ENCODE measurements at places on chromosomes 5 and 9.

- no peak for DNase-seq
These were observed 50.3 kb downstream of the MOCS2 start for GRCh38 chr5:53059281-53059680.

- no peak for DNase-seq
These were observed 24.0 kb downstream of the HSD17B4 start for GRCh38 chr5:119476341-119476740.

DNA sequence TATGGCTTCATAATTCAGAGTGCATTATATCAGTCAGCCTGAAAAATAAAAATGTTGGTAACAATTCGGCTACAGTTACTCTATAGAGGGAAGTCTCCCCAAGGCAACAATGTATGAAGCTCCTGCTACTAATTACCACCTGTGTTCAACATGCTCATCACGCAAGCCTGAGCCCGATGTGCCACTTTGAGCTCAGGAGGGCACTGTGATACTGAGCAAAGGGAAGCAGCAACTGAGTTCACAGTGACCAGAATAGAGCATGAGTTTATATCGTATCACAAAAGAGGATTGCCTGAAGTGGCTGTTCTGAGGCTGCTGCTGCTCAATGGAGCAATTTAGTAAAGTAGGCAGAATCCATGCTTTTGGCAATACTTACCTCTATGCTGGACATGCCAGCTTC is 202.0 kb upstream of the HAPLN1 start:
- no peak for DNase-seq

DNA sequence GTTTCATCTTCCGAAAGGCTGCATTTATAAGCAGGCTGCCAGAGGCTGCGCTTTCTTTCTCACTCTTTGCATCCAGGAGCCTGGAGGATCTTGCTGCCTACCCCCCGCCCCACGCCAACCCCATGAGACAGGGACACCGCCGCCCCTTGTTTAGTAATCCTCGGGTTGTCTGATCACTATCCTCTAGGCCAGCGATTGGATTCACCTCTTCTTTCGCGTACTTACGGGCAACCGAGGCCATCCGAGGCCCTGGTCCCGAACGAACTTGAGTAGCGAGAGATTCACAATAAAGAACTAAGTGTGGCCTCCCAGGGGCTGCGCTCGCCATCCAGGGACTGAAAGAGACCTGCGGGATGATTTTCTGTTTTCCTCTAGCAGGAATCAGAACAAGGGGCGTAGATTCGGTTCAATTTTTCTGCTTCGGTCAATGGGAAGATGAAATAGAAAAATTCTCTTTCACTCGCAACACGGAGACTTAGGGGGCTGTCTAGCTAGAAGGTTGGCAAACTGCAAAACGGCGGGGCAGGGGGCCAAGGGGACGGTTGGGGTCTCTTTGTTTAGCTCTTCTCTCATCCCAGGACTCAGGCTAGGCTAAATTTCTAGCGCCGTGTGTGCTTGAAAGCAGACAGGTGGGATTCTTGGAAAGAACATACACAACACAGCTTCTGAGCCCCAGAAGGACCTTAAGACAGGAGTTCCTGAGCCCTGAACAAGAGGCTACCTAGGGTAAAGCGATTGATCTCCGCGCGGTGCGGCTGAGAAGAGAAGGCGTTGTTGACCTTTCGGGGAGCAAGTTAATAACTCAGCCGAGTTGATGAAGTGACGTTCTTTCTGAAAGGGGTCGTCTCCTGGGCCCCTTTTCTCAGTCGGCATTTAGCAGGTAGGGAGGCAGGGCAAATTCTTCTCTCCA is 5.8 kb upstream of the ISL1 start:
- DNase-seq = no peak

- no peak for DNase-seq
These were observed 110.4 kb upstream of the LIFR start for GRCh38 chr5:38666668-38667498.

- no peak for DNase-seq
These were observed 75.2 kb upstream of the COX7C start for GRCh38 chr5:86542532-86542931.

GRCh38 chr5:122312591-122313406 is 762 bp downstream of the SNCAIP start:
- DNase-seq = no peak

GRCh38 chr9:137168573-137168903 is 1.3 kb downstream of the LRRC26 start:
- no peak for DNase-seq

GRCh38 chr9:94654165-94654894 is 15.0 kb upstream of the FBP1 start:
- DNase-seq = no peak

DNA sequence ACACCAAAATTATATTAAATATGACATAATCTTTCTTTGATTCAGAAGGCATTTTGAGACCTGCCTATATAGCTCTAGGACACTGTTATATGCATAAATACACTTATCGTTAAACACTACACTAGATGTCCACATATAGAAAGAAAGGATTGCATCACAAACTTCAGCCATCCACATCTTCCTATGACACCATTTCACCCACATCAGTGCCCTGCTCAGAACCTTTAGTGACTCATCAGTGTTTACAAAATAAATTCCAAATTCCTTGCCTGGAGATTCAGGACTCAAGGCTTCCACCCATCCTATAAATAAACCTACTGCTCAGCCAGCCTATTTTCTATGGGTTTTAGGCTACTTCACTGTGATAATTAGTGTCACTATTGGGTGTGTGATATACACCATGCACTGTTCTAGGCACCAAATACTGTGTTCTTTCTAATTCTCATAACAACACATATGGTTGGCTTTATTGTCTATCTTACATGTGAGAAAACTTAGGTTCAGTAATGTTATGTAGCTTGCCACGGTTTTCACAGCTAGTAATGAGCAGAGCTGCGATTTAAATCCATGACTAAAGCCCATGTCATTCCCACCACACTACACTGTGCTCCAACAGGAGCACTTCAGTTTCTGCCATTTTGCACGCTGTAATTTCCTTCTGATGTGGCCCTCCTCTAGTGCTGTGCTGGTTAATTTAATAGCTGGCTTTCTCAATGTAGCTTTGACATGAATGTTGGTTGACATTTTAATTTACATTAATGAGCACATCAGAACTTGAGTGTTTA is 103.3 kb downstream of the SREK1 start:
- DNase-seq = no peak

GRCh38 chr9:34256104-34256503 is 73.0 kb downstream of the KIF24 start:
- peak; percentile 42 for DNase-seq

- DNase-seq = no peak
These were observed 461.9 kb upstream of the PAPPA start for GRCh38 chr9:115691693-115692092.

DNA sequence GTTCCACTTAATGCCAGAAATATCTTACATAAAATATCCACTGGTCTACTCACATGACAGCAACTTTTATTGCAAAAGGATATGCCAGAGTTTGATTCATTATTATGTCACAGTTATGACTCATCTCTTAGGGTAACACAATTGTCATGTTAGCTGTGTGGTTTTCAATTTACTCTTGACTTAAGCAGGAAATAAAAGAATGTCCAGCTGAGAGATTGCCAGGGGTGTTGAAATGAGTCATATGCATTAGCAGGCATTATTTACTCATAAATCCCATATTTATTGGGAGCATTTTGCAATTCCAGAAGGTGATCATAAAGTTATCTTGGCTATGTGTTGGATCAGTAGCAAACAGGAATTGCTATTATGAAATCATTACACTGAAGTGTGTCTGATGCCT is 1164.6 kb upstream of the CDH18 start:
- DNase-seq = no peak

GRCh38 chr9:138044485-138045383 is 167.2 kb downstream of the CACNA1B start:
- DNase-seq = no peak

GRCh38 chr5:102759700-102760099 is 4.6 kb downstream of the PAM start:
- DNase-seq = no peak

DNA sequence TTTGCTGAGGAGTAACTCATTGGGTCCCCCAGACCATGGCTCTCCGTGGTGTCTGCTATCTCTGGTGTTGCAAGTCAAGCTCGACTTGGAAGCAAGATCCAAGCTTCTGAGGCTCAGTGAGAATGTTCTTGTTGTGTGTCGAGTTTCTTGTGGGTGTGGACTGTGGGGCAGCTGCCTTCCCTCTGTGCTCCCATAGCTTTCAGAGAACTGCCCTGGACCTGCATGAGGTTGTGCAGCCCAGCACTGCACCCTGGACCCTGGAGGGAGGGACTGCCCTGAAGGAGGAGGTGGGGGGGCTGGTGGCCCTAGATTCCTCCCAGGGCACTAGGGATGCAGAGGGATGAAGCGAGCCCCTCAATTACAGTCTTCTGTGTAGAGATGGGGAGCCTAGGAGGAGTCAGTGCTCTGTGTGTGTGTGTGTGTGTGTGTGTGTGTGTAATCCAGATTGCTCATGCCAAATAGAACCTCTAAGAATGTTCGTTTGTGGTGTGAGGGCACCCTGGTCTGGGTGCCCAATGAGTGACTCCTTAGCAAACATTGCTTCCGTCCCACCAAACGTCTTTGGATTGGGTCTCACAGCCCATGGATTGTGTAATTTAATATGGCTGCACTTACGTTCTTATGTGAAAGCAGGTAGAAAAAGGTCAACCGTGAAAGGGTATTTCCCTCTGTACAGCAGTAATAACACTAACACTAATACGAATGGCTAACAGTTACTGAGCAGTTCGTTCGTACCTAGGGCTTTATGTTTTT is 143.3 kb upstream of the LMX1B start:
- no peak for DNase-seq

GRCh38 chr9:92385953-92386352 is 18.4 kb downstream of the OGN start:
- no peak for DNase-seq

GRCh38 chr5:125874717-125875116 is 548.5 kb upstream of the GRAMD2B start:
- no peak for DNase-seq

DNA sequence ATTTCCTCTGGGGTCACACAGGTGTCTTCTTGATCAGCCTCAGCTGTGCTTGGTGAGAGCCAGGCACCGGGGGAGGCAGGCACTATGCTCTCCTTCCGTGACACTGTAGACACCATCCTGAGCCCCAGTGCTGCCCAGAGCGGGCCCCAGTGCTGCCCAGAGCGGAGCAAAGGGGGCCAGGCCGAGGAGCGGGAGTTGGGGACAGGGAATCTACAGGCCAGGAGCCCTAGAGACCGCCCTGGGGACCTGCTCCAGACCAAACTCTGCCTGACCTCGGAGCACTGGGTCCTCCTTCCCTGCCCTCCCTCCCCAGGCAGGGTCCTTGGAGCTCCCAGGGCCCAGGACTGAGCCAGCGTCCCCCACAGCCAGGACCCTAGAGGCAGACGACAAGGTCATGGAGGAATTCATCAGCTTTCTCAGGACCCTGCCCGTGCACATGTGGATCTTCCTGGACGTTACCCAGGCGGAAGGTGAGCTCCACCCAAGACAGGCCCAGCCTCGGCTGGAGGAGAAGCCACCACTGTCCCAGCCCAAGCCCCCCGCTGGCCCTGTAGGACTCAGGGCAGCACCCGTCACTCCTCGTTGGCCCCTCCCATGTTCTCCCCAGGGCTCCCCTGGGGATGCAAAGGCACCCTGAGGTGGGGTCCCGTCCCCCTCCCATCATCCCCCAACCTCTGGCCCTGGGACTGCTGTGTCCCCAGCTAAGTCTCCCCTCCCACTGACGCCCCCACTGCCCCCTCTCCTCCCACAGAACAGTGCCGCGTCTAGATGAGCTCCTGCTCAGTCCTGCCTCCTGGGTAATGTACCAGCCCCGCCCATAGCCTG is 30.2 kb downstream of the PAEP start:
- no peak for DNase-seq

DNA sequence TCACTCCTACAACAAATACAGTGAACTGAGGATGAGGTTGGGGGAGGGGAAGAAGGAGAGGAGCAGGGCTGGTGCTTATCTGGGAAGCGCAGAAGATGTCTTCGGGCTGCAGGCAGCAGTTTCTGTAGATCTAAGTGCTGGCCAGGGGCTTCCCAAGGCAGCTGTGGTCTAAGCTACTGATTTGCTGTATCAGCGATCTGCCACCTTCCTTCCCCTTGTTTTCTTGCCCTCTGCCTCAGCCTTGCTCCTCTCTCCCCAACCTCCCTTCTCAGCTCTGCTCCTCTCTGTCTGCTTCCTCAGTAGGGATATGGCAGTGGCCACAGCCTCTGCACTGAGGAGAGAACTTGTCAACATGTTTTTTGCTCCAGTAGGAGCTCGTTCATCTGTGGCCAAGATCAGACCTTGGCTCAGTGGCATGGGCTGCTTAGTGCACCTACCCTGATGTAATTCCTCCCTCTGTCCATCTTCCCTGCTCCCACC is 42.8 kb upstream of the IL6ST start:
- DNase-seq = no peak

DNA sequence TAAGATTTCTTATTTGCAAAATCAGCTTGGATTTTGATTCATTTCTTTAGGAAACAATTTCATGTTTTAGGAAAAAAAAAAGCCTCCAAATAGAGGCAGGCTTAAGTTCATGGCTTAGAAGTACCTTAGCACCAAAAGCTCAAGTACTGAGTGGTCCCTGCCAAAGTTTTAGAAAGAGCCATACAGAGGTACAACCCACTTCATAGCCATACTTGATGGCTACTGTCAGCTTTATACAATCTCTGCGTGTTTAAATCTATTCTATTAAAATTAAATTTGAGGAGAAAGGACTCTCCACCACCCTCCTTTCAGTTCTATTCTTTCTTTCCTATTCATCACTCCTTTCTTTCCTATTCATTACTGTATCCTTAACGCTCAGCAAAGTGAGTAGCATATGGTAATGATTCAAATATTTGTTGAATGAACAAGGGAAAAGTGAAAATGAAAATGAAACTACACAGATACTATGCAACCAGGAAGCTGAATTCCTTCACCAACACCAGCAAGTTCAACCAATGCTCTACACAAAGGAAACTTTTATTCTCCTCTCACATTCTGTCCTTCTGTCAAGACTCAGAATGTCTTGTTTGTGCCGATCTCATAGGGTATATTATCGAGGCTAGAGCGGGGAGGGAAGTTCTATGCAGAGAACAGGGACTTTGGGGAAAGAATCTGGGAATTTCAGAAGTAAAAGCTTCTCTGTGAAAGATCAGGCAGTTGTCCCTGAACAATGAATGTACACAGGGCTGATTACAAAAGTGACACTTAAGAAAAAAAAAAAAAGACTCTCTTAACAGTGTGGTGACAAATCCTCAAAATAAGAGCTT is 138.6 kb upstream of the SPEF2 start:
- no peak for DNase-seq

- DNase-seq = no peak
These were observed 9.4 kb upstream of the DELE1 start for GRCh38 chr5:141914199-141914743.

GRCh38 chr5:119743927-119744326 is 114.6 kb downstream of the FAM170A start:
- DNase-seq = peak; percentile 35

DNA sequence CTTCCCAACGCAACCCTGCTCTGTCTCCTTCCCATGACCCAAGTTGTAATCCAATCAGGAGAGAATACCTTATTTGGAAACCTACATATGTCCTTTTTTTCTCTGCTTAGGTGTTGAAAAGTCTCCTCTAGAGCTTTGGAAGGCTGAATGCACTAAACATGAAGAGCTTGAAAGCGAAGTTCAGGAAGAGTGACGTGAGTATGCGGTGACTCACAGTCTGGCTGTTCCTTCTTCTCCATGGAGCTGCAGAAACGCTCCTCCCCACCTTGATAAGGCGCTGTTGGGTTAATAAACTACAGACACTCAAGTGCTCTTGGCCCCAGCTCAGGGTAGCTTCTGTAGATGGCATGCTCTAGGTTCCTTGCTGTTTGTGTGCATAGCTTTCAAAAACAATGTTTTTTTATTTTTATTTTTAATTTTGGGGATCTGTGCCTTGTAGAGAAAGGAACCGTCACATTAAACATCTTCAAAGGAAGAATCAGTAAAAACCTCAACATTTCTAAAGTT is 30.7 kb downstream of the RAI14 start:
- DNase-seq = no peak
